ENCODE measurements at places on chromosomes 6 and 20.

GRCh38 chr20:59144179-59144830 lies 19.3 kb upstream of the ZNF831 start:
- DNase-seq, result peak; percentile 50

GRCh38 chr6:155341130-155341828 lies 27.0 kb upstream of the TFB1M start:
- no peak for DNase-seq

DNA sequence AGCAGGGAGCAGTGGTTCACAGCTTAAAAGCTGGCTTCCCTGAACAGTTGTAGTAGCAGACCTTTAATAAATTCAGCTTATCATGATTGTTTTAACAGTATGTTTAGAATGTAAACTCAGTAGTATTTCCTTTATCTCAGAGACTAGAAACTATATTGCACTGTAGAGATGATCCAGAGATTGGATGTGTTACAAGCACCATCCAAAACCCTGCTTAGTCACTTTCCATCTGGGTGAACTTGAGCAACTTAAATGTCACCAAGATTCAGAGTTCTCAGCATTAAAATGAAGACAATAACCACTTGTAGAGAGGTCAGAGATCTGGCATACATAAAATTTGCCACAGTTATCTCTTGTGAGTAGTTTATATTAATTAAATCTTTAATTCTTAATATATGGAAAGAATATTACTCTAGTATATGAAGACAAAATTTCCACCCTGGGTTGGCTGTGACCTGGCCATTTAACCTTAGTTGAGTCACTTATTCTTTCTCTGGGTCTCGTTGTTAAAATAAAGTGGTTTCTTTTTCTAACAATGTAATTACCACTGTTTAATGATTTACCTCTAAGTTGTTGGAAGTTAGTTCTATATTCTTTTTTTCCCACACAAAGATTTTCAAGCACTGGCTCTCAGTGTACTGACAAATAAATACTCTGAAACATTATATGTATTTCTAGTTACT lies 239.2 kb upstream of the FKBP1C start:
- DNase-seq, result no peak

GRCh38 chr6:52362443-52363227 lies 684 bp downstream of the PAQR8 start:
- peak; percentile 33 for DNase-seq

DNA sequence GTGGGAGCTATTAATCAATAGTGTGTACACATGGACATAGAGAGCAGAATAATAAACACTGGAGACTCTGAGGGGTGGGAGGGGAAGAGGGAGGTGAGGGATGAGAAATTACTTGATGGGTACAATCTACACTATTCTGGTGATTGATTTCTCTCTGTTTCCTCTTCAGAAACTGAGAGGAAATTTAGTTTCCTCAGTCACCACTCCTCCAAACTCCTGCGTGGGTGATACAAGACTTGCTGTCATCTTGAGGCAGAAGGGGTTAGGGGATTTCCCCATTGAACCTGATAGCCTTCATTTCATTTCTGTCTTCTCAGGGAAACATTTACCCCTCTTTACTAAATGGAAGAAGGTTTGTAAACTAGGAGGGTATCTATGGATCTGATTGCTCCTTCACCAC lies 84.3 kb upstream of the ESR1 start:
- DNase-seq, result peak; percentile 64

GRCh38 chr20:25324412-25324811 lies 66.2 kb downstream of the ABHD12 start:
- no peak for DNase-seq

- DNase-seq, result peak; percentile 58
These were observed 42.3 kb downstream of the HIVEP2 start for GRCh38 chr6:142902636-142903053.

GRCh38 chr6:25601800-25602673 lies 50.0 kb upstream of the SCGN start:
- DNase-seq, result no peak

DNA sequence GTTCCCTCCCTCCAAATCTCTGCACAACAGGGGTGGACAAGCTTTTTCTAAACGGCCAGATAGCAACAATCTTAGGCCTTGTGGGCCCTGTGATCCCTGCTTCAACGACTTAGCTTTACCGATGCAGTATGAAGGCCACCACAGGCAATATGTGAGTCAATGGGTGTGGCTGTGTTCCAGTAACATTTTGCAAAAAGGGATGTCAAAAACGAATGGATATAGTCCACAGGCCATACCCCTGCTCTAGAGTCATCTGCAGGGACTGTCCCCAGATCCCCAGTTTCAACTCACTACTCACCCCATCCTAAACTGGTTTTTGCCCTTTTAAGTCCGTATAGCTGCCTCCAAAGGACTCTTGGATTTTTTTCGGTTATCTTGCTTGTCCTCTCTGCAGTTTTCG lies 34.4 kb downstream of the ECT2L start:
- no peak for DNase-seq

DNA sequence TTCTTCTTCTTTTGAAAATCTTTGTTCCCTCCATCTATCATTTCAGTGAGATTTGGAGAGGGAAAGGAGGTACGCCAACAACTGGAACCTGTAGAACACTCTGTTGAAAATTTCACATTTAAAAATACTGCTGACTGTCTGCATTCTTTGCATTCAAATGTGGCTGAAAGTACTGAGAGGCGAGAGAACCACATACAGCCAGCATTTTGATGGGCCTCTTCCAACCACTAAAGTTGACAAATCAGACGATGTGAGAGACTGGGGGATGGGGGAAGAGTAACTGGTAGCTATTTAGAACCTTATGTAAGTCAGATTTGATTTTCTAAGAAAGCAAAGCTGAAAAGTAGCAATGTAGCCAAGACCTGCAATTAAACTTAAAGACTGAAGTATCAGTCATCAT lies 77.5 kb downstream of the FKBP5 start:
- DNase-seq, result peak; percentile 18

GRCh38 chr6:142075516-142076101 lies 57.1 kb upstream of the GJE1 start:
- no peak for DNase-seq

GRCh38 chr6:158962371-158962770 lies 37.6 kb downstream of the RSPH3 start:
- no peak for DNase-seq

DNA sequence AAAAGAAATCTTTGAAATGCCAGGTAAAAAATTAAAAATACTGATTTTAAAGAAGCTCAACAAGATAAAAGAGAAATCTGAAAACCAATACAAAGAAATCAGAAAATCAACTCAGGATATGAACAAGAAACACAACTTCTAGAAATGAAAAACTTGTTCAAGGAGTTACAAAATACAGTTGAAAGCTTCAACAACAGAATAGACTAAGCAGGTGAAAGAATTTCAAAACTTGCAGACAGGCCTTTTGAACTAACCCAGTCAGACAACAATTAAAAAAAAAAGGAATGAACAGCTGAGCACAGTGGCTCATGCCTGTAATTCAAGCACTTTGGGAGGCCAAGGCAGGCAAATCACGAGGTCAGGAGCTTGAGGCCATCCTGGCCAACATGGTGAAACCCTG lies 57.8 kb downstream of the PDSS2 start:
- DNase-seq, result no peak

DNA sequence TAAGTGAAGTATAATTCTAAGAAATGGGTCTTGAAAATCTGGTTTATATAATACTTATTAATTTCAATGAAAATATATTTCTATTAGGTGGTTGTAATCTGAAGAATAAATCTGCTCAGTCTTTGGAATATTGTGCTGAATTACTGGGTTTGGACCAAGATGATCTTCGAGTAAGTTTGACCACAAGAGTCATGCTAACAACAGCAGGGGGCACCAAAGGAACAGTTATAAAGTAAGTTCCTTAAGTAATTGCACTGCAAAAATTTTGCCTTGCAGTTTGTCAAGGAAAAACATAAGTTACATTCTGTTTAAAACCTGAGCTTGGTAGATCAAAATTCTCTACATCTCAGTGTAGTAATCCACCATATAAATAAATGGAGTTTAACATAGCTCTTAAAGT lies 106.0 kb downstream of the MYO6 start:
- DNase-seq, result no peak

DNA sequence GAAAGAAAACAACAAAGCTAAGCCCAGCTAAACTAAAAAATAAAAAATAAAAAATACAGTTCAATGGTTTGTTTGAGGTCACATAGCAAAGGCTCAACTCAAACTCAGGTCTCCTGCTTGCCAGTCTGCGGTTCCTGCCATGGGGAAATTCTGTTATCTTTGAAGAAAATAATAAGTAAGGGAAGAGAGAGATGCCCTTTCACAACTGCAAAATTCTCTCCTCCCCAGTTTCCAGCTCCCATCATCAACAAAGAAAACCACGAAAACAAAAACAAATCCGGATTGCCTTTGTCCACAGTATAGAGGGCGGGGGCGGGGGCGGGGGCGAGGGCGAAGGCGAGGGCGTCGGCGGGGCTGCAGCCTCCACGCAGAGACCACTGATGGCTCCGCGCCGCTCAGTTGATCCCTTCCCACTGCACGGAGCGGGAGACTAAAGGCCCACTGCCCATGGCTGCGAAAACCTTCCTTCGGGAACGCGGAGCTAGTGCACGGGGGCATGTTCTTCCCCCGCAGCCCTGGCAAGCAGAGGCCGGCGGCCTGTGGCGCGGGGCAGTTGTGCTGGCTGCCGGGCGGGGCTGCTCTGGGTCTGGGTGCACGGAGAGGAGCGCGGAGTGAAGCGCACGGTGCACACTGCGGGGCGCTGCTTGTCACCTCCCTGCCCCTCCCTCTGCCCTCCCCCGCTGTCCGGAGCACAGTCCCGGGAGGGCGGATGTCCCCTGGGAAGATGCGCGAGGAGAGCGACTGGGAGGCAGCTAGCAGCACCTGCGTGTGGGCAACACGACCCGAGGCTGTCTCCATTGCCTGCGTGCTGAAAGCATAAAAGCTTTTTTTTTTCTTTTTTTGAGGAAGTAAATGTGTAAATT lies 54.1 kb upstream of the TPD52L1 start:
- no peak for DNase-seq

GRCh38 chr6:92777146-92777740 lies 642.1 kb downstream of the EPHA7 start:
- no peak for DNase-seq

- peak; percentile 11 for DNase-seq
These were observed 7.5 kb downstream of the JARID2 start for GRCh38 chr6:15253203-15254022.

DNA sequence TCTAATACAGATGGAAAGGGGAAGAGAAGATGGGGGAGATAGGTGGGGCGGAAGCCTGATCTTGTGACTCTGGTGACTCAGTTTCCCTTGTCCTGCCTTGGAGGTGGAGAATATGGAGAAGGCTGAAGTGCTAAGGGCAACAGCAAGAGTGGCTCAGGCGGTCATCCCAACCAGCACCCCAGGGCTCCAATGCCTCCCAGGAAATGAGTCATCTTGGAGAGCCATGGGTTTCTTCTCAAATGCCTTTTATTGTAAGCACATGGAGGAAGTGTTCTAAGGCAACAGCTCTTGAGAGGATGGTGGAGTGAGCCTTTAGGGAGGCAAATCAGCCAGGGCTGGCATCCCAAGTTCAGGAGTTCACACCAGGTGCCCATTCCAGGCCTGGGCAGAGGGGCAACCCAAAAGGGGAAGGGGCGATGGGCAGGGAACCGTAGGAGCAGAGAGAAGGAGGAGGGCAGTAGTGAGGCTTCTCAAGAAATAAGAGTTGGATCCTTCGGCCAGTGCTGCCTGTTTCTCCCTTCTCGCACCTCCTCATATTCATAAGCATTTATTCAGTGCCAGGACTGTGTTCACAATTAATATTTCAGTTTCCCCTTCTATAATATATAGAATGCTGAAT lies 13.2 kb upstream of the AHCY start:
- DNase-seq, result no peak

DNA sequence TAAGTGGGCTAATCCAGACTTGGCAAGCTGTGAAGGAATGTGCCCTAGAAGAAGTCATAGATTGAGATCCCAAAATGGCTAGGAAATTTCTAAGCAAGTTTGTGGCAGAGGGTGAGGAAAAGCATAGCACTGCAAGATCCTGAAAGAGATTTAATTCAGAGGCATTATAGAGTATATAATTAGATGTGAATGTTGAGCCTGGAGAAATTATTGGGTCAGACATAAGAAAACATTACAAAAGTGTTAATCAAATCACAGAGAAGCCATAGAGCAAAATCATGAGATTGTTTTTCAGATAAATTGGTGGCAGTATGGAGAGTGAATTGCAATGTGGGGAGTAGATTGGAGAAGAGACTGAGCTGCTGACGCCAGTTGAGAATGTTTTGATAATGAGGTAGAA lies 90.0 kb downstream of the CD2AP start:
- DNase-seq, result no peak

- DNase-seq, result no peak
These were observed 125.9 kb upstream of the TNFAIP3 start for GRCh38 chr6:137740967-137741761.

GRCh38 chr6:30615219-30615957 lies 1.7 kb downstream of the PPP1R10 start:
- no peak for DNase-seq

- DNase-seq, result no peak
These were observed 618.9 kb downstream of the DHX35 start for GRCh38 chr20:39581034-39581433.

DNA sequence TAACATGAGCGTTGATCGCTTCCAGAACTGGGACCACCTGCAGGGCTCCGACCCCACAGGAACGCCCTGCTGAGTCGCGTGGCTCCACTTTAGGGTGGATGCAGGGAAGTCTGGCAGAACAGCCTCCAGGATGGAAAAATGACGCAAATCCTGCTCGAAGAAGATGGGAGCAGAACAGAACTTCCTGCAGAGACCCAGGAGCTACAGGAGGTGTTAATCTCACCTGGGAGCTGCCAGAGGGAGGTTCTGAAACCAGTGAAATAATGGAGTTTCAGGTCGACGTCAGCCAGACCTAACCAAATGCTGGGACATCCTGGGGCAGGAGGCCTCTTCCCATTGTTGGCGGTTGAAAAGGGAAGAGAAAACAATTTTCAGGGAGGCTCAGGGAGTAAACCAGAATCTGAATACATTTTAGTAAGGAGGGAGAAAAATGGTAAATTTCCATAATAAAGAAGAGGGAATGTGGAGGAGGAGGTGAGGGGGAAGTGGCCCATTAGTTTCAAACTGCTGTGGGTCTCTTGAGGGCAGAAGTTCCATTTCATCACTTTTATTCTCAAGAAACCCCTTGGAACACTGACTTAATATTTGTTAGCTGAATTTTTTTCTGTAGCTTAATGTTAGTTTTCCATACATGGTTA lies 558.4 kb upstream of the CDH4 start:
- no peak for DNase-seq

- DNase-seq, result no peak
These were observed 182.0 kb downstream of the PHACTR1 start for GRCh38 chr6:12898603-12899002.

GRCh38 chr20:33014336-33015113 lies 7.0 kb downstream of the BPIFB2 start:
- DNase-seq, result no peak

GRCh38 chr6:106473812-106474211 lies 113.3 kb downstream of the CRYBG1 start:
- DNase-seq, result no peak

- no peak for DNase-seq
These were observed 178.2 kb downstream of the SYNE1 start for GRCh38 chr6:152458648-152459644.

- DNase-seq, result no peak
These were observed 3.7 kb upstream of the CST11 start for GRCh38 chr20:23456409-23456808.

- DNase-seq, result no peak
These were observed 748.4 kb upstream of the CHD6 start for GRCh38 chr20:42366626-42367025.

Data from stimulated activated naive CD4-positive, alpha-beta T cell treated with Interleukin-2 at 50 U/mL for 16 hours (primary cell).